Hepatocyte (in vitro differentiated cells): ENCODE measurements at places on chromosomes 16 and 17. TPM values are rescaled to one million over a fixed set of nuclear protein-coding genes. Genes with fewer than 3 reads are reported as not detected.

The SLFN13 gene
- 3.9 and 5.5 TPM in 2 replicates for total RNA-seq

The ABCC3 gene
- 12.6 and 18.1 TPM in 2 replicates for total RNA-seq

The KCNAB3 gene
- 1.4 and 1.8 TPM in 2 replicates for total RNA-seq

The TM4SF5 gene
- total RNA-seq: 16.7 and 20.8 TPM in 2 replicates

The FBXW10B gene
- total RNA-seq: 0.68 and 1.3 TPM in 2 replicates

- H3K36me3 ChIP-seq: peaks cover 20% of the 10 kb centered on the region
- no peak for DNase-seq
- H3K4me3 ChIP-seq: no peak overlapping the region
- no peaks in the 10 kb centered on the region for H3K4me1 ChIP-seq
- no peaks in the 10 kb centered on the region for H3K27me3 ChIP-seq
- H3K27ac ChIP-seq: no peak overlapping the region
These were observed 11.3 kb downstream of the ELOB start for GRCh38 chr16:2765462-2766404.

DNA sequence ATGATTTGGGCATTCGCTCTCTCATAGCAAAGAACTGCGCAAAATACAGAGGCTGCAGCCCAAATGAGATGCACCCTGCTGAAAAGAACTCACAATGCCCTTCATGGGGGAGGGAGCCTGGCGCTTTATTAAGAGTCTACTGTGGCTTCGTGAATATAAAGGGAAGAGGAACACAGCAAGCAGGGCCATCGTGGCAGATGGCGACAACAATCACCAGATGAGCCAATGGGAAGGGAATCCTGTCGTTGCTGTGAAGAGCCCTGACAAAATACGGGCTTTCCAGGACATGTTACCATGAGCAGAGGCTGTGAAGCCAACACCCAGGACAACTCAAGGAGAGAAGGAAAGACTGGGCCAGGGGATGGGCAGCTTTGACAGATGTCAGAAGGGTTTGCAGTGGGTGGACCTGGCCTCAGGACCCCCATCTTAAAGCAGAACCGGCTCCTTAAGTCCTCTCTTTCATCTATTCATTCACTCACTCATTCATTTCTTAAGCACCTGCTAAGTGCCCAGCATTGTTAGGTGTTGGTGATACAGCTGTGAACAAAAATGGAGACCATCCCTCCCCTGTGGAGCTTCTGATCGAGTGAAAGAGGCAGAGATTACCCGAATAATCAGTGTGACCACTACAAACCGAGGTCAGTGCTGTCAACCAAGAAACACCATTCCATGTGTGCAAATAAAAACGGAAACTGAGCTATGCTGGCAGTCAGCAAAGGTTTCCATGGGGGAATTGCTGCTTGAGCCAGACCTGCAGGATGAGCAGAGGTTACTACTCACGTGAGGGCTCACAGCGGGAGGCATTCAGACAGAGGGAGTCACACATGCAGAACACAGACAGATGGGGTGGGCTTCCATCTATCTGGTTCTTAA lies 125.8 kb downstream of the DYNLRB2 start:
- DNase-seq: no peak
- no peaks in the 10 kb centered on the region for H3K36me3 ChIP-seq
- no peaks in the 10 kb centered on the region for H3K27me3 ChIP-seq
- no peak overlapping the region for H3K27ac ChIP-seq

GRCh38 chr17:76707985-76708807 lies 2.6 kb downstream of the MXRA7 start:
- DNase-seq: no peak
- H3K4me3 ChIP-seq: no peak overlapping the region
- no peaks in the 10 kb centered on the region for H3K27me3 ChIP-seq

DNA sequence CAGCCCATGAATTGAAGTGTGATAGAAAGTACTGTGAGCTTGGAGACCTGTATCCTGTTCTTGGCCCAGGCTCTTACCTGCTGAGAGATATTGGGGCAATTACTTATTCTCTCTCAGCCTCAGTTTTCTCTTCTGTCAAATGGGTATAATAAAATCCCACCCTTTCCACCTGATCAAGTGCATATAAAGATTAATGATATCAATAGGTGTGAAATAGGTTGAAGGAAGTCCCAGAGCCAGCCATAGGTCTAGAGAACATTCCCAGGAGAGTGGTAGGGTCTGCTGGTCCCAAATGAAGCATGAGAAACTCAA lies 81.2 kb downstream of the GNAO1 start:
- DNase-seq: no peak
- no peak overlapping the region for H3K27ac ChIP-seq
- H3K4me3 ChIP-seq: no peak overlapping the region
- no peaks in the 10 kb centered on the region for H3K27me3 ChIP-seq

GRCh38 chr17:82384051-82384729 lies 12.6 kb downstream of the UTS2R start:
- H3K27me3 ChIP-seq: no peaks in the 10 kb centered on the region
- no peak overlapping the region for H3K27ac ChIP-seq
- DNase-seq: no peak

- no peak overlapping the region for H3K4me3 ChIP-seq
- no peak for DNase-seq
- H3K36me3 ChIP-seq: no peaks in the 10 kb centered on the region
- H3K27ac ChIP-seq: no peak overlapping the region
- H3K27me3 ChIP-seq: no peaks in the 10 kb centered on the region
These were observed 66.6 kb upstream of the TOM1L1 start for GRCh38 chr17:54834086-54834485.

- H3K27me3 ChIP-seq: no peaks in the 10 kb centered on the region
- H3K4me1 ChIP-seq: peaks cover 36% of the 10 kb centered on the region
- H3K36me3 ChIP-seq: no peaks in the 10 kb centered on the region
- peak overlapping the region; percentile 96 for H3K27ac ChIP-seq
These were observed 4.8 kb upstream of the SOCS3 start for GRCh38 chr17:78364436-78365281.

GRCh38 chr16:28279006-28279405 lies 13.3 kb upstream of the SBK1 start:
- no peaks in the 10 kb centered on the region for H3K36me3 ChIP-seq
- peaks cover 5% of the 10 kb centered on the region for H3K27me3 ChIP-seq
- H3K4me1 ChIP-seq: no peaks in the 10 kb centered on the region
- no peak for DNase-seq
- H3K4me3 ChIP-seq: no peak overlapping the region
- H3K27ac ChIP-seq: no peak overlapping the region

- H3K27me3 ChIP-seq: no peaks in the 10 kb centered on the region
- H3K27ac ChIP-seq: no peak overlapping the region
- H3K4me1 ChIP-seq: no peaks in the 10 kb centered on the region
- H3K4me3 ChIP-seq: no peak overlapping the region
- DNase-seq: no peak
These were observed 23.2 kb downstream of the CDH3 start for GRCh38 chr16:68668266-68668665.

- H3K27me3 ChIP-seq: no peaks in the 10 kb centered on the region
- no peak overlapping the region for H3K27ac ChIP-seq
- DNase-seq: no peak
- H3K36me3 ChIP-seq: no peaks in the 10 kb centered on the region
- no peaks in the 10 kb centered on the region for H3K4me1 ChIP-seq
These were observed 26.4 kb downstream of the CFAP20 start for GRCh38 chr16:58102665-58103392.

DNA sequence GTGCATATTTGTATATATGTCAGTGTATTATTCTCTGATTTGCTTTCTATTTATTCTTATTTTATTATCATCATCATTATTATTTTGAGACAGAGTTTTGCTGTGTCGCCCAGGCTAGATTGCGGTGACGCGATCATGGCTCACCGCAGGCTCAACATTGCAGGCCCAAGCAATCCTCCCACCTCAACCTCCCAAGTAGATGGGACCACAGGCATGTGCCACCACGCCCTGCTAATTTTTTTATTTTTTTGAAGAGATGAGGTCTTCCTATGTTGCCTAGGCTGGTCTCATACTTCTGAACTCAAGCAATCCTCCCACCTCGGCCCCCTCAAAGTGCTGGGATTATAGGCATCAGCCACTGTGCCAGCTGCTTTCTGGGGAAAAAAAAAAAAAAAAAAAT lies 8.4 kb upstream of the ARHGAP17 start:
- H3K4me1 ChIP-seq: no peaks in the 10 kb centered on the region
- DNase-seq: no peak
- H3K4me3 ChIP-seq: no peak overlapping the region
- no peak overlapping the region for H3K27ac ChIP-seq
- no peaks in the 10 kb centered on the region for H3K27me3 ChIP-seq

DNA sequence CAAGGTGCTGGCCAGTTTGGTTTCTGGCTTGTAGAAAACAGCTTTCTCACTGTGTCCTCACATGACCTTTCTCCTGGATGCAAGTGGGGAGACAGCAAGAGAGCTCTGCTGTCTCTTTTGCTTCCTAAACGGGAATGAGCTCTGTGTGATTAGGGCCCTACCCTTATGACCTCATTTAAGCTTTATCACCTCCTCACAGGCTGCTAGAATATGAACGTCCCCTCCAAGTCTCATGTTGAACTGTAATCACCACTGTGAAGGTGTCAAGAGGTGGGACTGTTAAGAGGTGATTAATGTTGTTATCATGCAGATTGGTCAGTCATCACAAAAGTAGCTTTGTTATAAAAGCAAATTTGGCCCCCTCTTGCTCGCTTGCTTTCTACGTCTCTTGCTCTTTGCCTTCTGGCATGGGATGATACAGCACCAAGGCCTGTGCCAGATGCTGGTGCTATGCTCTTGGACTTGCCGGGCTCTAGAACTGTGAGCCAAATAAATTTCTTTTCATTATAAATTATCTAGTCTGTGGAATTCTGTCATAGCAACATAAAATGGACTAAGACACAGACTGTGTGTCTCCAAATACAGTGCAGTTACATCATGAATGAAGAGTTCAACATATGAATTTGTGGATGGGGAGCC lies 14.8 kb upstream of the POLR3E start:
- no peaks in the 10 kb centered on the region for H3K36me3 ChIP-seq
- DNase-seq: no peak
- H3K4me3 ChIP-seq: no peak overlapping the region
- no peaks in the 10 kb centered on the region for H3K27me3 ChIP-seq

DNA sequence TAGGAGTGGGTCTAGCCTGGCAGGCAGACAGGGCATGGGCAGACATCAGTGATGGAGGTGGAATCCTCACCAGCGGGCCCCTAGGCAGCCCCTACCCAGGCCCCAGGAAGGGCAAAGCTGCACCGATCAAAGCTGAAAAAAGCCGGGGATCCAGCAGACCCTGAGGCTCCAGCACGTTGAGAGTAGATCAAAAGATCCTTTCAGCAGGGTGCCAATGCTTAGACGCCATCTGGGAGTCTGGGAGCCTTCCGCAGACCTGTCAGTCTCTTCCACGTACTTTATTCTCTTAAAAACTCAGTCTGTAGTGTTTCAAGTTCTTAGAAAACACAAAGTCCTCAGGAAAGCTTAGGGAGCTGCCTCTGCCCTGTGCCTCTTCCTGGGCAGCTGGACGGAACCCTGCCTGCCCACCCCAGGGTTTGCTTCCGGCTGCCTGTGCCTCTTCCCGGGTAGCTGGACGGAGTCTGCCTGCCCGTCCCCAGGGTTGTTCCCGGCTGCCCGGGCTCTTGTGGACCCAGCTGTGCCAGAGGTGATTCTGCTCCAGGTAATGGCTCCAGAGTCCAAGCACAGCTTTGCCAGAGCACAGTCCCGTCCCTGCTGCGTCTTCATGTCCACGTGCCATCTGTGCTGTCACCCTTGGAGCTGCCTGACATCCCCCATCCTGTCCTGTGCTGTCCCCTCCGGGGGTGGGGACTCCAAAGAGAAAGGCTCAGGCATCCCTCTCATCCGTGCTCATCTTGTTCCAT lies 50.8 kb upstream of the PVALEF start:
- no peak overlapping the region for H3K4me3 ChIP-seq
- no peaks in the 10 kb centered on the region for H3K27me3 ChIP-seq
- H3K4me1 ChIP-seq: no peaks in the 10 kb centered on the region
- no peaks in the 10 kb centered on the region for H3K36me3 ChIP-seq
- no peak for DNase-seq

DNA sequence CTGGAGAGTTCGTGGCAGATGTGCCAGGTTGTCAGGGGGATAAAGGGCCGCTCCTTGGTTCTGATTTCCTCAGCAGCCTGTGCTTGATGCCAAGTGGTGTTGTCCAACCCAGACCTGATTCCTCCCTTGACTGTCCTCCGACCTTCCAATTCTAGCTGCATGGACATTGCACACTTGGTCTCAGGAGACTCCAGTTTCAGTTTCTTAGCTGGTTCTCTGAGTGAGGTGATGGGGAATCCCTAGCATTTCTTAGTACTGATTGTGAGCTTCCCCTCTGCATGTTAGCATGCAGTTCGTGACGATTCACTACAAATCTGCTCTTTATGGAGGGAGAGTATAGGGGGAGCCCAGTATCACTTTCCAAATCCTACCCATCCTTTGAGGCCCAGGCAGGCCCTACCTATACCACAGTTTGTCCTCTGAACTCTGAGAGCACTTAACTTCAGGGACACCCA lies 12.4 kb upstream of the CCR7 start:
- no peak overlapping the region for H3K4me3 ChIP-seq
- no peaks in the 10 kb centered on the region for H3K36me3 ChIP-seq
- no peaks in the 10 kb centered on the region for H3K27me3 ChIP-seq
- no peak overlapping the region for H3K27ac ChIP-seq

DNA sequence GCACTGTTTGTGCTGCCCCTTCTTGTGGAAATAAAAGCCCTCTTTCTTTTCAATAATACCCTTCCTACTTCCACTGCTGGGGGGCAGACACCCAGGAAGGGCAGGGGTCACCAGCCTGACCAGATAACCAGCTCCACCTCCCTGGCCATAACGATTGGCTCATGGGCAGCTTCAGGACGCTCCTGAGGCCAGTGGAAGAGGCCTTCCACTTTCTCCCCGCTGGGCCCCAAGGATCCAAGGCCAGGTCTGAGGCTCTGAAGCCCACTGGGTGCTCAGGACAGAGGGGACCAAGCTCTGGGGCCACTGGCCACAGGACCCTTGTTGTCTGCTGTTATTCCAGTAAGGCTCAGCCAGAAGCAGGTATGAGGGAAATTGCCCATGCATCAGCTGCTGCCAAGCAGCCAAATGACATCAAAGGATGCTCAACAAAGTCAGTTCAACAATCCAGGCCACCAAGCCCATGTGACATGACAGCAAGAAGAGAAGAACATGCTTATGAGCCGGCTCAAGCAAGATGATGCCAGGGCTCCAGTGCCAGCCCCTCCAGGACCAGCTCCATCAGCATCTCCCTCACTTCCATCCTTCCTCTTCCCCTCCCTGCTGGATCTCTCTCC lies 238.8 kb downstream of the ZNF423 start:
- no peak for DNase-seq
- no peaks in the 10 kb centered on the region for H3K36me3 ChIP-seq
- no peak overlapping the region for H3K27ac ChIP-seq

DNA sequence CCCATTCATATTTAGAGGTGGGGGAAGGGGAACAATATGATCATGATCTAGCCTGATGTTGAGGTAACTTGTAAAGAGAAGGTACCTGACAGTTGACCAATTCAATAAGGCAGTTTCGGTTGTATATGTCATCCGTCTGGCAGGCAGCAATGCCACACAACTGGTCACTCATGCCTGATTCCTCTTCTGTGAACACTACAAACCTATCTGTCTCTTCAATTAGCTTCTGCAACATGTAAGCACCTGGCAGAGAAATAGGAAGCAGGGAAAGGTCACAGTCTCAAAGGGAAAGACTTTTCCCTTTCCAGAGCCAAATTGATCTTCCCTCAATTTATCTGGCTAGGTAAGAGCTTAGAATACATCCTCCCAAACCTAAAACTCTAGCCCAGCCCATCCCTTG lies 10.2 kb upstream of the RSKR start:
- H3K4me3 ChIP-seq: no peak overlapping the region
- no peak overlapping the region for H3K27ac ChIP-seq
- no peaks in the 10 kb centered on the region for H3K36me3 ChIP-seq
- DNase-seq: no peak

GRCh38 chr16:61684541-61684940 lies 351.7 kb downstream of the CDH8 start:
- DNase-seq: no peak
- no peak overlapping the region for H3K27ac ChIP-seq
- H3K27me3 ChIP-seq: no peaks in the 10 kb centered on the region
- H3K4me1 ChIP-seq: no peaks in the 10 kb centered on the region

GRCh38 chr17:28735242-28735722 lies 6.7 kb downstream of the NEK8 start:
- H3K36me3 ChIP-seq: no peaks in the 10 kb centered on the region
- no peaks in the 10 kb centered on the region for H3K4me1 ChIP-seq
- DNase-seq: no peak
